Retinal pigment epithelial cell (primary cell): ENCODE measurements at places on chromosomes 3 and 15.

GRCh38 chr15:57184502-57184901 lies 191.8 kb upstream of the CGNL1 start:
- DNase-seq: no peak

GRCh38 chr3:144031938-144032337 lies 60.3 kb downstream of the DIPK2A start:
- DNase-seq: no peak

GRCh38 chr3:17775073-17775472 lies 32.6 kb upstream of the TBC1D5 start:
- DNase-seq: no peak

DNA sequence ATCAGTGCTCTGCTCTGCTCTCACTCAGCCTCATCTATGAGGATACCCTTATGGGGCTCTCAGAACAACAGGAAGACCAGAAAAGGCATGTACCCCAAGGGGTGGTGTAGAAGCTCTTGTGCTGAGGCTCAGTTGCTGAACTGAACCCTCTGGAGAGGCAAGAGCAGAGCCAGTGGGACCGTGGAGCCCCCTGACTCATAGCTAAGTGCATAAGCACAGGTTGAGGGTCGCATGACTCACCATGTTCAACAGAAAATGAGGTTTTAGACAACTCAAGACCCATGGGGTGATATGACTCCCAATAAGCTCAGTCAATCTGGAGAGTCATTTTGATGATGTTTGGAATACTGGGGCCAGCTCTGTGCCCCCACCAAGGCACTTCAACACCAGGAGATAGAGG lies 37.3 kb downstream of the CRYGS start:
- DNase-seq: no peak

DNA sequence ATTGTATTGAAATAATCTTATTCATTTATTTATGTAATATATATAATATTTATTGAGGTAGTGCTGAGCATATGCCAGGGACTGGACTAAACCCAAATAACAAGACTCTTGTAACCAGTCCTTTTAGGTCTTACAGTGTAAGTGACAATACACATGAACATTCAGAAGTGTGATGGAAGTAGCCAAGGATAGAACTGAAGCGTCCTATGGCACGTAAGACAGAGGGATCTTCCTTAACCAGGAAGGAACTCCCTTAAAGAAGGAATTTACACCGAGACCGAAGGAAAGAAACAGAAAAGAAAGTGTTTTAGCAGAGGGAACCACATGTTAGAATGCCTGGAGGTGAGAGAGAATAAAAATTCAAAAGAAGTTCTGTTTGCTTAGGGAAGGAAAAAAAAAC lies 23.6 kb upstream of the CLDN1 start:
- DNase-seq: no peak

DNA sequence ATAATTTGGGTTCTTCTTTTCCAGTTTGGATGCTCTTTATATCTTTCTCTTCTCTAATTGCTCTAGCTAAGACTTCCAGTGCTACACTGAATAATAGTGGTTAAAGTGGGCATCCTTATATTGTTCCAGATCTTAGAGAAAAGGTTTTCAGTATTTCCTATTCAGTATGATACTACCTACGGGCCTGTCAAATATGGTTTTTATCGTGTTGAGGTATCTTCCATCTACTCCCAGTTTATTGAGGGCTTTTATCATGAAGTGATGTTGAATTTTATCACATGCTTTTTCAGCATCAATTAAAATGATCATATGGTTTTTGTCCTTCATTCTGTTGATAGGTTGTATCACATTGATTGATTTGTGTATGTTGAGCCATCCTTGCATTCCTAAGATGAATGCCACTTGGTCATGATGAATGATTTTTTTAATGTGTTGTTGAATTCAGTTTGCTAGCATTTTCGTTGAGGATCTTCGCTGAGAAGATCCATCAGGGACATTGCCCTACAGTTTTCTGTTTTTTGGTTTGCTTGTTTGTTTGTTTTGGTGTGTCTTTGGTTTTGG lies 3.0 kb upstream of the LRRC34 start:
- no peak for DNase-seq

GRCh38 chr3:126490619-126491018 lies 14.9 kb upstream of the ZXDC start:
- DNase-seq: no peak

DNA sequence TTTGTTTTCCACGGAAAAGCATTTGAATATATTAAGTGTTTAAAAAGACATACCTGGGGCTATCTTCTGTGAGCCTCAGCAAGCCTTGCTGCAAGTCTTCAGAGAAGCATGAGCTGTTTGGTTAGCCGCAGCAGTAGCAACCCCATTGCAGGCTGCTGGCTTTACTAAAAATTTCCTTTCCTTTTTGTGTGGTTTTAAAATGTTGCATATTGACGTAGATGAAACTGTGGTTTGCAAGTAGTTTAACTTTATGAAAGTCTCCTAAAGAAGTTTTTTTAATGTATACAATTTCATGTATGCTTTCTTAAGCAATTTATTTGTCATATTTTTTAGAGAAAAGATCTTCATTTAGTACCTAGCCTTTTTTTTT lies at the start of gene GPR171:
GPR171 (minus strand) TSS at position 166 of the 370 bp plus-strand sequence. CDS start 3,830 bp downstream, outside the sequence.
- no peak for DNase-seq

DNA sequence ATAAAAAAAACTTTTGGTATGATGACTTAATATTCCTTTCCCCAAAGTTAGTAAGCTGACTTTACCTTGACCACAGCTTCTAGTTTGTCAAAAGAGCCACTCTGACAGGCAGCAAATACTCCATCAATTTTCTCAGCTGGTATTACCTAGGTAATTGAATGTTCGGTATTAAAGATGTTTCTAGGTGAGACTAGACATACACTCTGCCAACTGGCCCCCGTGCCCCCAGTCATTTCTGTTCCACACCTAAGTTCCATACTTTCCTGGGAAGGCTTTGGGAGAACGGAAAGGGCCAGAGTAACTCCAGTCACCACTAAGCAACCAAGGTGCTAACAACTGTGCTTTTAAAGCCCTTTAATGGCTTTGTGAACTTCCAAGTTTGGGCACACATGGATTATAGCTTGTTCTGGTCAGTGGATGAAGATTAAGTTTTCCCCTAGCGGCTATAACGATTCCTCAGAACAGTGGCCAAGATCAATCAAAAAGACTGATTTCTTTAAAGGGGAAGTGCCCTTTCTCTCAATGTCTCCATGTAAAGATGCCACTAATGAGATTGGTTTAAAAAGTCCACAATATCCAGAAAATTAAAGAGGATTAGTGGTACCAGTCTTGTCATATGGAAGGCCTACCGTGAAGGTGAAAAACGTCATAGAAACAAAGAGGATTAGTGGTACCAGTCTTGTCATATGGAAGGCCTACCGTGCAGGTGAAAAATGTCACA lies 7.0 kb downstream of the EIF4A2 start:
- DNase-seq: peak; percentile 59

GRCh38 chr3:171183042-171183441 lies 156.5 kb upstream of the SLC2A2 start:
- no peak for DNase-seq

GRCh38 chr3:19248143-19248542 lies 99.8 kb downstream of the KCNH8 start:
- DNase-seq: no peak

- DNase-seq: no peak
Measured at GRCh38 chr3:98209244-98209643, 42.7 kb downstream of the OR5H15 start.

DNA sequence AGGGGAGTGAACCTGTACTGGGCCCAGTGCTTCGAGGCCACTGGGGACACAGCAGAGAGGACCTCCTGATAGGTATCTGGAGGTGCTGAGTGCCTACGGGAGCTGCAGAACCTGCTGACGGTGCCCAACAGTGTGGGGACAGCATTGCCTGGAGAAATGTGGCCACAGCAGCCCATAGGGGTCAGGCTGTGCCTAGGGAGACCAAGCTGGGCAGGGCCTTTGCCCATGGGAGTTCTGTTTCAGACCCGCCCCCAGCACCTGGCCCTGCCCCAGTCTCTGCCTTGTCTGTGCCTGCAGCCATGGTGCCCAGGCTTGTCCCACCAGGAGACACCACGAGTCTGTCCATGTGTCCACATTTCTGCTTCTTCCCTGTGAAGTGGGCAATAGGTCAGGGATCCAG lies 15.3 kb upstream of the RPL32 start:
- DNase-seq: no peak

DNA sequence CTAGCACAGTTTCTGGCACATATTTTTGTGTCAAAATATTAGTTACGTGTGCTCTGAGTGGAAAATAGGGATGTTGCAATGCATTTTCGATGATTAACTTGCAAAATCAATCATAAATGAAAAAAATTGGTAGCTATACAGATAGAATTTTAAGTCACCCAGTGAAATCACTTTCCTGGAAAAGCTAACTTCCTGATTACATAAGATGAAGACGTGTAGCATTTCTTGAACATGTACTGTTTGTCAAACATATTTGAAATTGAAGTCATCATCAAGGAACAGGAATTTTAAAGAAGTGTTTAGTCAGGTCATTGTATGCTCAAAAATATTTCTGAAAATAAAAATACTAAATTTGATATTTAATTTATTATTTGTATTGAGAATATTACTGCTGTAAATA lies 977.7 kb downstream of the PLOD2 start:
- no peak for DNase-seq

GRCh38 chr3:156948402-156949210 lies 122.5 kb downstream of the LEKR1 start:
- DNase-seq: no peak

DNA sequence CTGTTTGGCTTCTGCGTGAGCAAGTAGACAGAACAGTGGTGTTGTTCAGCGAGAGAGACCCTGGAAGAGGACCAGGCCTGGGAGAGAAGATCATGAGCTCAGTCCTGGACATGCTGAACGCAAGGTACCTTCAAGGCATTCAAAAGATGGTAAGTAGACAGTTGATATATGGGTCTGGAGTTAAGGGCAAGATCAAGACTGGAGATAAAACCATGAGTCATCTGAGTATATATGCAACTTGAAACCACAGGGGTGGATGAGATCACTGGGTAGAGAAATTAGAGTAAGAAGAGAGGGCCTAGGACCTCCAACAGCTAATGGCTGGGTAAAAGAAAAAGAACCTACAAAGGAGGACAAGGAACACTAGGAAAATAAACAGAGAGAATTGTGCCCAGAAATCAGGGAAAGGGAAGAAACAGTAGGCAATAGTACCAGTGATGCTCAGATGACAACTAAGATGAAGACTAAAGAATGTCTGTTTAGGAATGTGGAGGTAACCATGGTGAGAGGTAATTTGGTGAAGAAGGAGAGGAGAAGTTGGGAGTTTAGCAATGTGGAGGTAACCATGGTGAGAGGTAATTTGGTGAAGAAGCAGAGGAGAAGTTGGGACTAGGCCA lies 343.2 kb upstream of the ADAMTS9 start:
- peak; percentile 46 for DNase-seq

DNA sequence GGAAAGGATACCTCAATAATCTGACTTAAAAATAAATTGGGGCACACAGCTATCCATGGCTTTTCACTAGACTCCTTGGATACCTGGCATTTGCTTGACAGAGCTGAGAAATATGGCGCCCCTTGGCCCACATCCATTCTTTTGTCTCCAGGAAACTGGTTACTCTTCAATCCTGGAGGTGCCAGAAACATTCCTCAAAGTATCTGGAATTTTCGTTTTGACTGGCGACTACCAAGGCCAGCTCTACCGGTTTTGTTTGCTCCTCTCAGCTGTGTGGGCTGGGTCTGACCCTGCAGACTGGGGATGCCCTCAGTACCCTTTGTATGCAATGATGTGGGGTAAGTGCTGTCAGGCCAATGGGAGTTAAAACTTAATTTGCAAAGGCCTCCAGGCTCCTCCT lies 27.0 kb downstream of the KATNBL1 start:
- DNase-seq: no peak

GRCh38 chr15:67413770-67414390 lies 107.1 kb upstream of the C15orf61 start:
- no peak for DNase-seq

GRCh38 chr15:51770902-51771301 lies 19.5 kb downstream of the TMOD2 start:
- DNase-seq: no peak

- DNase-seq: no peak
Measured at GRCh38 chr15:92889390-92890107, 10.6 kb upstream of the CHD2 start.
